ENCODE measurements at places on chromosomes 3 and 15. TPM values are rescaled to one million over a fixed set of nuclear protein-coding genes. Genes with fewer than 3 reads are reported as not detected.

DNA sequence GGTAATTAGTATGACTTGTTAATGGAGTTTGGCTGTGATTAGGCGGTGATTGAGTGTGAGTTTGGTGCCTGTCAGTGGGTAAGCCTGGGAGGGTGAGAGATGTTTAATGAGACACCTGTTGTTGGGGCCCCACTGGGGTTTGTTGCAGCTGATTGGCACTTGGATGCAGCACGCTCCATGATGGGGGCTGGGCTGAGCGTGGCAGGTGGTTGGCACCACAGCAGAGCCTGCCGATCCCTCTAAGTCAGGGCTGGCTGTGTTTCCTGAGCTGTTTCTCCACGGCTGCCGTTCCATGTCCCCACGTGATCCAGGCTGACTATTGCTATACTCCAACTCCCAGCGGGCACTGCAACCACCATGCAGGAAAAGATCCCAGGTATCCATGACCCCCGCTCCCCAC, 93.5 kb upstream of the ARRDC4 start:
- H3K4me3 ChIP-seq: no peak overlapping the region
- peaks cover 25% of the 10 kb centered on the region for H3K27me3 ChIP-seq
- H3K36me3 ChIP-seq: no peaks in the 10 kb centered on the region
- H3K4me1 ChIP-seq: no peaks in the 10 kb centered on the region

The ACOX2 gene
- total RNA-seq: not detected

GRCh38 chr15:40441565-40442531, 1.1 kb downstream of the BAHD1 start:
- peak overlapping the region; percentile 54 for H3K27ac ChIP-seq
- H3K4me1 ChIP-seq: peaks cover 58% of the 10 kb centered on the region
- H3K36me3 ChIP-seq: no peaks in the 10 kb centered on the region
- DNase-seq: peak; percentile 40
- peak overlapping the region; percentile 84 for H3K4me3 ChIP-seq

The CCDC33 gene
- total RNA-seq: not detected

GRCh38 chr3:40924559-40925141, 274.7 kb upstream of the CTNNB1 start:
- H3K27ac ChIP-seq: no peak overlapping the region
- H3K4me1 ChIP-seq: no peaks in the 10 kb centered on the region
- H3K4me3 ChIP-seq: no peak overlapping the region
- no peaks in the 10 kb centered on the region for H3K36me3 ChIP-seq
- peaks cover 15% of the 10 kb centered on the region for H3K27me3 ChIP-seq

The PTH1R gene
- not detected for total RNA-seq

DNA sequence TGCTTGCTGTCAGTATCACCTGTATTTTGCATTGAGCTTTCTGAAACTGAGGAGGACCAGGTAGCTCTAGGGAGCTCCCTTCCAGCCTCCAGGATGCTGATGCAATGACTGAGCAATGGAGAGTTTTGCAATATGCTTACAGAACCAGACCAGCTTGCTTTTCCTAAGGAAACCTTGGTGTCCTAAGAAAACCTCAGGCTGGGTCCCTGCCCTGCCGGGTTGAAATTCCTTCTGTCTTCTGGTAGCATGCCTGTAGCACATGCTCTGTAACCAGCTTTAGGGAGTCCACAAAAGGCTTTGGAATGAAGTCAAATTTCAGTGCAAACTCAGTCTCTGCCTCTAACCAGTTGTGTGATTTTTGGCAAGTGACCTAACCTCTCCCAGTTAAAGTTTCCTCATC, 65.8 kb upstream of the GSK3B start:
- no peaks in the 10 kb centered on the region for H3K36me3 ChIP-seq
- no peak overlapping the region for H3K27ac ChIP-seq
- no peaks in the 10 kb centered on the region for H3K4me1 ChIP-seq

DNA sequence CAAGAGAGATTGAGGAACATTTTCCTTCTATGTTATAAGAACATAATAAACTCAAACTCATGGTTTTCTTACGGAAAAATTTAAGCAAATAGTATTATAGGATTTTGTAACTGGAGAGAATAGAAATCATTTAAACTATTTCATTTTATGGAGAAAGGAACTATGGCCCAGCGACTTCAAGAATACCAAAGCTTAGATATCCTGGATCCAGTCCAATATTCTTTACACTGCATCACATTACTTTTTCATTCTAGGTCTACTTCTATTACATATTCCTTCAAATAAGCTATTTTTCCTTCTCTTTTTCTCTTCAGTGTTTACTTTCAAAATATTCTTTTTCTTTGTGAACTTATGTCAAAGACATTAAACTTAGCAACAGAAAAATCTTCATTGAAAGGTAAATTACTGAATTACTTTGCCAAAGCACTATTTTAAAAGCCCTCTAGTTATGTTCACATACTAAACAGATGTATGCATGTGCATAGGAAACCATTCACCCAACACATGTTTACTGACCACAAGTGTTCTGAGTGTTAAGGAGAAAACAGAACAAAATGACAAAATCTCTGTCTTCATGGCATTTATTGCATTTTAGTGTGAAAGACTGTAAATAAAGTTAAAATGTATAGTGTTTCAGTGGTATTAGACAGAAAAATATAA, 20.4 kb downstream of the KPNA4 start:
- H3K27me3 ChIP-seq: no peaks in the 10 kb centered on the region
- no peak for DNase-seq
- no peak overlapping the region for H3K4me3 ChIP-seq
- H3K36me3 ChIP-seq: peaks cover 23% of the 10 kb centered on the region
- no peak overlapping the region for H3K27ac ChIP-seq

DNA sequence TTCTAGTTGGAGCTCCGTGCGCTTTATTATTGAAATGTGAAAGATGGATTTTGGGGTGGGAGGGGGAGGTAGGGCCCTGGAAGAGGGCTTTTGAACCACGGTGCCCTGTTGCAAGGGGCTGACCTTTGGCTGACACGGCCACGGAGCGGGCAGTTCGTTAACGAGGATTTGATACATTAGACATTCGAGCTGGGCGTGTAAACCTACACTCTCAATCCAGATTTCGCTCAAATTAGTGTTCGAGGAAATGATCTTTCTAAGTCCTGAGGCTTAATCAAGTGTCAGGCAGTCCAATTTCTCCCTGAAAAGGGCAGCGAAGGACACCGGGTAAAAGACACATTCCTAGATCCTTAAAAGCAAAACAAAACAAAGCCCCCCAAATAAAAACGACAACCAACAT, 13.0 kb downstream of the ZIC1 start:
- peaks cover 71% of the 10 kb centered on the region for H3K27me3 ChIP-seq
- H3K27ac ChIP-seq: no peak overlapping the region
- peaks cover 5% of the 10 kb centered on the region for H3K36me3 ChIP-seq
- no peak overlapping the region for H3K4me3 ChIP-seq
- DNase-seq: no peak

GRCh38 chr15:79769069-79769481, 127.7 kb downstream of the MTHFS start:
- DNase-seq: peak; percentile 22
- no peak overlapping the region for H3K27ac ChIP-seq
- H3K36me3 ChIP-seq: no peaks in the 10 kb centered on the region

GRCh38 chr3:74267588-74268184, 346.8 kb downstream of the CNTN3 start:
- DNase-seq: peak; percentile 19
- H3K27me3 ChIP-seq: no peaks in the 10 kb centered on the region
- no peaks in the 10 kb centered on the region for H3K36me3 ChIP-seq
- no peak overlapping the region for H3K4me3 ChIP-seq

Measured in activated naive CD4-positive, alpha-beta T cell treated with anti-CD3 and anti-CD28 coated beads for 36 hours (primary cell).